ENCODE measurements at places on chromosomes 12 and 14.

DNA sequence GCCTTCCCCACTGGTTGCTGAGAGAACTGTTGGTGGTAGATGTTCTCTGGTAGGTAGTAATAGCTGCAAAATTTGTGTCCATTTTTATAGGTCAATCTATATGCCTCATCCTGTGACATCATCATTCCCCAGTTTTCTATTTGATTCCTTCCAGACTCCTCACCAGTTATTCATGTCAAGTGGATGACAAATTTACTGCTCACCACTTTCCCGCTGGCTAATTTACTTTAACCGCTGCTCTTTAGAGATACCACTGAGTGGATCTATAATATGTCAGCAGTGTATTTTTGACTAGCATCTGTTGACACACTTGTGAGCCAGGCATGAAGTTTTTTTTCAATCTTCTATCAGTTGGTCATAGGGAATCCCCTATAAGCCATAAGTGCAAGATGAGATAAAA, 24.6 kb downstream of the GPR65 start:
- no peak for DNase-seq

DNA sequence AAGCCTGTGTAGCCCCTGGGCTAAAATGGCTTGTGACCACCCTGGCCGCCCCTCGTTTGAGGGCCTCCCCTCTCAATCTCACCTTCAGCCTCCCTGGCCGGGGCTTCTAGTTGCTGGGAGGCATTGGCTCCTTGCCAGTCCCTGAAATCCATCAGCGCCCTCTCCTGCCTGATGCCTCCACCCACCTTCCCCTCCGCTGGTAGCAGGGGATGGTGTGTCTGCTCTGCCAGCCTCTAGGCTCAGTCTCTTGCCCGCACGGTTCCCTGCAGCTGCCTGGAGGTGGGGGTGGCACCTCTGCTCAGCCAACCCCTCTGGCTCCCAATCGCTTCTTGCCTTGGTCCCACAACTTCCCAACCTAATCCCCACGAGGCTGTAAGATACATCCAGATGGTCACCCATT, 167.9 kb downstream of the PHETA1 start:
- DNase-seq: no peak

DNA sequence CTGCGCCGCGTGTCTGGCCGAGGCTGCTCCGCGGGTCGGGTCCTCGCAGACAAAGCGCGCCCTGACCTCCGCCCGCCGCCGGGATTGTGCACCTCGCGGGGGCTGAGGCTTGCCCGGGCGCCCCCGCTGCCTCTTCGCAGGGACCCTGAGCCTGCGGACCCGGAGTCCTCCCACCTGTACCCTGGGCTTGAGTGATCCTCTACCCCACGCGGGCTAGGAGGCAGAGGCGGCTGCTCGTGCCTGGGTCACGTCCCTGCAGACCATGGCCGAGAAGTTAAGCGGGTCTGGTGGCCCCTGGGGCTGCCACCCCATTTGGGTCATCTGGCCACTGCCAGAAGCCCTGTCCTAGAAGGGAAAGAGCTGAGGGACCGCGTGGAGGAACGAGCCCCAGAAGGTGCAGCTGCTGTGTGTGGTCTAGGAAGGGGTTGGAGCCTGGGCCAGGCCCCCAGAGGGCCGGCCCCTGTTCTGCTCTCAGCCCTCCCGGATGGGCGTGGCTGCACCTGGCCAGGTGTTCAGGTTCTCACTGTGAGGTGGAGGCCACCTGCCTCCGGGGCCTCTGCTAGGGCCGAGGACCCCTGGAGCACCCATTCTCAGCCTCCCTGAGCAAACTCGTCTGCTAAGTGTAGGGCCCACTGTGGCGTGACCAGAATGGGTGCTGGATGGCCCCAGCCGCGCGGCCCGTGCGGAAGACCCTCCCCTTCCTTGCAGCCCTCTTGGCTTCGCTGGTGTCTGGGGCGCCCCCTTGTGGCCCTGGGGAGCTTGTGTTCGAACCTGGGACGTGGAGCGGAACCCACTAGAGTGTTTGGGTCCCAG, 49.6 kb downstream of the LRCOL1 start:
- peak; percentile 45 for DNase-seq

GRCh38 chr14:50021261-50022031, 94.9 kb downstream of the VCPKMT start:
- DNase-seq: no peak

- no peak for DNase-seq
Observed at GRCh38 chr12:58812214-58812613, 108.1 kb downstream of the LRIG3 start.

GRCh38 chr12:713281-713875, 39.0 kb upstream of the WNK1 start:
- DNase-seq: no peak

- DNase-seq: no peak
Observed at GRCh38 chr14:72613231-72613974, 280.5 kb downstream of the DPF3 start.

- no peak for DNase-seq
Observed at GRCh38 chr12:3106579-3106978, 29.4 kb downstream of the TSPAN9 start.

- DNase-seq: no peak
Observed at GRCh38 chr14:103825101-103825500, 22.3 kb downstream of the PPP1R13B start.

GRCh38 chr12:58106195-58106594, 164.8 kb downstream of the ATP23 start:
- no peak for DNase-seq

DNA sequence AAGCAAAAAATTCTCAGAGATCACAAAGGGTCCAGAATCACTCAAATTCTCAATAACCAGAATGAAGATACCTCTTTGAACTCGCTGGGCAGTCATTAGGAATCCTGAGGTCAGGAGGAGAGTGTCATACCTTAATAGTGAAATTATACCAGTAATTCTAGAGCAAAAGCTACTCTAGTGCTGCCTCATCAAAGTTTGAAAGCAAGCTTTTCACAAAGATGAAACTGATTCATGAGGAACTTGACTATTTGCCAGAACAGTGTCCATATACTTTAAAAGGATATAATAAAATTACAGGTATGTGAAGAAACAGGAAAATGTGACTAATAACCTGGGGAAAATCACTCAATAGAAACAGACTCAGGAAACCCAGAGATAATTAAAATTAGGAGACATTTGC, 44.5 kb downstream of the EML5 start:
- no peak for DNase-seq

GRCh38 chr14:48247977-48248376, 572.6 kb upstream of the MDGA2 start:
- no peak for DNase-seq

GRCh38 chr12:19312637-19313036, 126.7 kb upstream of the AEBP2 start:
- DNase-seq: no peak

GRCh38 chr14:101559624-101560533, 1.4 kb upstream of the DIO3 start:
- no peak for DNase-seq

DNA sequence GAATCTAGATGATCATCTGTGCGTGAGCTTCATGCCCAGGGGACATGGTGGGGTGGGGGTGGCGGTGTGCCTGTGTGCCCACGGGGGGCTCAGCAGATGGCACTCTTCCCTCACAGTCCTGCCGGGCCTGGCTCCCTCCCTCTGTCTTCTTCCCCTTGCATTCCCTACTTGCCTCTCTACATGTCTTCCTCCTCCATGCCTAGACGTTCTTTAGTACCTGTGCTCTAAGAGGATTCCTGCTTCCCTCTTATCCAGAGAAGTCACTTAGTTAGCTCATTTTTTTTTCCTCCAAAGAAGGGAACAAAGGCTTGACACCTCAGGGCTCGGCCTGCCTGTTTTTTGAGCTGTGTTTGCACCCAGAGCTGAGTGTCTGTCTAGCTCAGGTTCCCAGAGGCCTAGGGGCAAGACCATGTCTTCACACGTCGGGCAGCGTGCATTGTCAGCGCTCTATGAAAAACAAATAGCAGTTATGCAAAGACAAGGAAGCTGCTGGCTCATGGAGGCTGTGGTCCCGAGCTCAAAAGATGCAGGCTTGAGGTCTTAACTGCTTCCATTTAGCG, 48.8 kb downstream of the NINJ2 start:
- no peak for DNase-seq

DNA sequence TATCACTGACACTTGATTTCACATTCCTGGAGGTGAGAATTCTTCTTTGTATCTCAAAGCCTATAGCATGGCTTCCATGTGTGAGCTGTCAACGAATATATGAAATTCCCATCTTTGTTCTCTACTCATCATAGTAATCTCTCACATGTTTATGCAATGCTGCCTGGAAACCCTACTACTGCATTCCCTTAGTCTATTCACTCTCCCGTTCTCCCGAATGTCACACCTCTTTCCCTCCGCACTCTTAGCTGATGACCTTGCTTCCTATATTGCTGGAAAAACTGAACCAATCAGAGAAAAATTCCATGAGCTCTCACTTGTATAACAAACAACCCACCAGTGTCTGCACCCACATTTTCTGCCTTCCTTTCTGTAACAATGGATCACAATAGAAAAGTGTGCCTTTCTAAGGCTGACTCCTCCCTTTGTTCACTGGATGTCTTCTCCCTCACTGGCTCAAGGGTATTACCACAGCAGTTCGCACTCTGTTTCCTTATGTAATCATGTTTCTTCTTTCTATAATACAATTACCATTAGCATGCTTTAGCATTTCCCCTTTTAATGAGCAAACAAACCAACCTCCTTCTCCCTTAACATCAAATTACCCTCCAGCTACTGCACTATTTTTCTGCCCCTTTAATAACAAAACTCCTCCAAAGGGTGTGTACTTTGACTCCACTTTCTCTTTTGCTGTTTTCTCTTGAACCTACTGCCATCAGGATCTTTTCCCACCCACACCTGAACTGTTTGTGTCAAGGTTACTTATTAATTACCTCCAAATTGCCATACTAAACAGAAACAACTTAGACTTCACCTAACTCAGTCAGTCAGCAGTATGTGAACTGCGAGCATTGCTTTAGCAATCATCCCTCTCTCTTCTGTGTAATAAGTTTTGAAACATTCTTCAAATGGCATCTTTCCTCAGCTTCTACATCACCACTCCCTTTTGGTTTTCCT, 63.9 kb upstream of the CCDC196 start:
- no peak for DNase-seq

DNA sequence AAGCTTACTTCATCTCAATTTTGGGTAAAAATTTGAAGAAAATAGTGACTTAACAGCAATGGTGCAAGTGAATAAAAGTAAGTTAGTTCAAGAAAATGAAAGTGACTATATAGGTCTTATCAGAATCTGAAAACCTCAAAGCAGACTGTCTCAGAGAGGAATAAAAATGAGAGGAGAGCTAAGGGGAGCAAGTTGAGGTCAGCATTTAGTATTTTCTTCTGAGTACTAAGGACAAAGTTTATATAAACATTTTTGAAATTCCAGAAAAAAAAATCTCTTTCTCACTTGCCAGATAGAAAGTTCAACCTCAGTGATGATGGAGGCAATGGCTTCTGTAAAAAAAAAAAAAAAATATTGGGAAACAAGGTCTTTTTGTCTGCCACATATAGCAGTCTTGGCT, 414.1 kb downstream of the NPAS3 start:
- no peak for DNase-seq

DNA sequence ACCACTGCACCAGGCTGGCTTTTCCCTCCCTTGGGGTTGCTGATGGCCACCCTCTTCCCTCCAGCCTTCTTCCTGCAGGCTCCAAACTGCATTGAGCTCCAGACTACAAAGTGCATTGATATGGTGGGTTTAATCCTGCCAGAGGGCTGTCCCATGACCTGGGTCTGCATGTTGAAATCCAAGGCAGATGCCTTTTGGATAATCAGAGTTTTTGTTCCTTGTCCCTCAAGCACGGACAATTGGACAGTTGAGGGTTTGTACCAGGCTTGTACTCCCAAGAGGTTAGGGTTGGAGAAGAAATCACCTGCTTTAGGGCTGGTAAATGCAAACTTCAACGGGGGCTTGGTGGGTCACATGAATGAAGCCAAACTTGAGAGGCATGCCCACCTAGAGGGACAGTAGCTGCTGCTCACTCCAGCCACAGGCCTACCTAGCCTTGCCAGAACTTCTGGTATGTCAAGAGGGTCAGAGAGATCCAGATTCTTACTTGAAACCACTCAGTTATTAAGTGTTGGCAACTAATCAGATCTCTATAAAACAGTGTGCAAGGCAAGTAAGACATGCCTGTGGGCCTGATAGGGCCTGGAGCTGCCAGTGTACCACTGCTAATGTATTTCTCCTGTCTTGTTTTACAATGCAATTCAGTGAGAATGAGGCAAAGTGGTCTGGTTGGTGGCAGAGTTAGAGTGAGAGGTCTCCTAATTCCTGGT, 21.7 kb upstream of the KRT83 start:
- no peak for DNase-seq

DNA sequence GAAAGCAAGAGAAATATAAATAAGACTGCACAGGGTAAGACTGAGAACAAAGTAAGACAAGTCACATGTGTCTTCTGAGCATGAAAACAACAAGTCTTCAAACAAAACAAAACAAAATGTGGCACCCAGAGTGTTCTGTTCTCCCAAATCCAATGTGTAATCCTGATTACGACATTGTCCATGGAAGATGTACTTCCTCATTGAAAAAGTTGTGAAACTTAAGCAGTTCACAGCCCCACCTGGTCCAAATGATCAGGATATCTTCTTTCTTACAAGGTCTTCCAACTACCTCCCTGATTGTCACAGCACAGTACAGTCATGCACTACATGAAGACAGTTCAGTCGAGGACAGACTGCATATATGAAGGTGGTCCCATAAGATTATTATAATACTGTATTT, 23.3 kb upstream of the NEK9 start:
- DNase-seq: no peak

- no peak for DNase-seq
Observed at GRCh38 chr12:128361400-128361995, 94.5 kb downstream of the TMEM132C start.

DNA sequence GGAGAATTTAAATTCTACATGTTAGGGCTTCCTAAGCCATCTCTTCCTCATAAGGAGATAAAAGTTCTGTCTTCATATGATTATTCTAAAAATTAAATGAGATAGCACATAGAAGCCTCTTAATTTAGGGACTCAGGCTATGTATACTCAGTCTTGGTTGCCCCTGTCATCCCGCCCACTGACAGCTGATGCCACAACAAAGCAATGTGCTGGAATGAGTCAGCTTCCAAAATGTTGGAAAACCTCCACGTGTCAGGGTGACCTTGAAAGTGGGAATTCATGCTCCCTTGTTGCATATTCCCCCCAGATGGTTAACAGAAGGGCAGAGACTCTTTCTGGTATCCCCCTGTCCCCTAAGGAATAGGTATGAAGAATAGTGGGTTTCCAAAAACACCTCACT, 238.0 kb upstream of the DDHD1 start:
- DNase-seq: no peak

- no peak for DNase-seq
Observed at GRCh38 chr12:46677749-46678148, 148.0 kb downstream of the SLC38A4 start.

DNA sequence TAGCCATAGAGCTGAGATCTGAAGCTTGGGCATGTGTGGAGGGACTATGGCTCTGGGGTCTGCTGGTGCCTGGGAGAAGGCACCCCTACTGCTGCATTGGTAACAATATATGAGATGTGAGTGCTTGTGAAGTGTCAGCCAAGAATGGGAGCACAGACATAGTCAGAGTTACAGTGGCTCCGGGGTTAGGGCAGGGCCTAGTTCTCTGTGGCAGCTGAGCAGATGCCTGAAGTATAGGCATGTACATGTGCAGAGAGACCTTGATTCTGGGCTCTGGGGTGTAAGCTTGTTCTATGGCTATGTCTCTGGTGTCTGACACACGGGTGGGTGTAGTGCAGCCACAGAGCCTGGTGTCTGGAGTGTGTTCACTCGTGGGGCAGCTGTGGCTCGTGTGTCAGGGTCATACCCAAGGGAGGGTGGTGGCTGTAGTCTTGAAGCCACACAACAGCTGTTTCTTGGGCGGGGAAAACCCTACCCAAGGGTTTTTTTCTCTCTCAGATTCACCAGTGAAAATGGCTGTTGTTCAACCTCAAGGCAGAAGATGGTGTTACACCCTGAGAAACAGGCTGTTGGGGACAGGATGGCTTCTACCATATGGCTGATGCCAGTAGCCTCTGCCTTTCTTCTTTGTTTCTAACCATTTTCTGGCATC, 11.9 kb upstream of the TCL1A start:
- DNase-seq: no peak
